ENCODE measurements at places on chromosomes 6 and 20.

DNA sequence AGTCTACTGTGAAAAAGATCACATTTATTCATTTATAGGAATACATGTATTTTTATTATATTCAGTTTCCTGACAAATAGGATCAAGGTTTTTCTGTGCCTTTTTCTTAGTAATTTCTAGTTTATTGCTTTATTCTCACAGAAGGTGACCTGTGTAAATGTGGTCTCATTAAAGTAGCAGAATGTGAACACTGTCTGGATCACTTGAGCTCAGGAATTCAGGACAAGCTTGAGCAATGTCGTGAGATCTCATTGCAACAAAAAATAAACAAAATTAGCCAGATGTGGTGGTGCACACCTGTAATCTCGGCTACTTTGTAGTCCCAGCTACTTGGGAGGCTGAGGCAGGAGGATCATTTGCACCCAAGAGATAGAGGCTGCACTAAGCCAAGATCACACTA lies 516.7 kb downstream of the CDKAL1 start:
- no peak for DNase-seq

DNA sequence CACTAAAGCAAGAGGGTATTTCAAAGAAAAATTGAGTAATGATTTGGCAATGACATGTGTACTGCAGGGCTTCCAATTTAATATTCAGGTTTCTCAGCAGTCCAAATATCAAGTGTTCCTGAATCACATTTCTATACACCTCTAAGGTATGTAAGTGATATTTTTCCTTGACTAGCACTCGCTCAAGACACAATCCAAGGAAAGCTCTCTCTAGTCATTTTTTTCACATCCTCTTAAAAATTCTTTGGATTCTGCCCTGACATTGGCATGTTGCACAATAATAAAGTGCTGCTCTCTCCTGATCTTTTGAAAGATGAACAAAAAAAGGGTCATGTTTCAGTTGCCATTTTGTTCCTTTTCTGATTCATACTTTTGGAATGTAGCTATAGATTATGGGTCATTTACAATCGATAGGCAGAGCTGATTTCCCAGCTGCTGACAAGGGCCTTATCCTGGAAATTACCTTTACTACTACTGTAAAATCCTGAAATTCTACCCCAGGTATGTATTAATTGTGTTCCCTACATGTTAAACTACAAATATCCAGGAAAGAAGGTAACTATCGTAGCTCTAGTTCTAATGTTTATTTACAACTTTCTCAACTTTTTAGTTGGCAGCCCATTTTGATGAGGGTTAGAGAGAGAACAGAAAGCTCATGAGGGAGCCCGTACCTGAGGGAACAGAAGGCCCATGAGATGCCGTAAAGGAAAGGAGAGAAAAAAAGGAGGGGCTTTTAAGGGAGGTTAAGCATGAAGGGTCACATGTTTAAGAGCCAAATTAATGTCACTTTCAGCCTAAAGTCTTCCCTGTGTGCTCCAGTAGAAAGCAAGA lies 22.2 kb upstream of the ADGRG6 start:
- DNase-seq = no peak

DNA sequence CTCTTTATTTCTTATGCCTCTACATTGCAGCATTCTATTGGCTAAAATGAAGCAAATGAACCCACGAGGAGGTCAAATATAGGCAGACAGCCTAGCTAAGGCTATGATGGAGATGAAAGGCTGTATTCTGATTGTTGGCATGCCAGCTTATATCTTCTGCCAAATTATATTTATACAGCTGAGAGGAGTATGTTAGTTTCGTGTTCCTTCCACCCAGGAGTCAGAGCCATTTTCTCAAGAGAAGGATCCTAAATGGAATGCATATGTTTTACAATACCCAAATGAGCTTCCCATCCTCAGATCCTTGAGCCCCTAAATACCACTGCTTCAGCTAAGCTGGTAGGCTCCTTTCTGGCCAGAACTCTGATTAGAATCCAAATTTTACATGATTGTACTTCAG lies 178.4 kb upstream of the HDDC2 start:
- DNase-seq = no peak

DNA sequence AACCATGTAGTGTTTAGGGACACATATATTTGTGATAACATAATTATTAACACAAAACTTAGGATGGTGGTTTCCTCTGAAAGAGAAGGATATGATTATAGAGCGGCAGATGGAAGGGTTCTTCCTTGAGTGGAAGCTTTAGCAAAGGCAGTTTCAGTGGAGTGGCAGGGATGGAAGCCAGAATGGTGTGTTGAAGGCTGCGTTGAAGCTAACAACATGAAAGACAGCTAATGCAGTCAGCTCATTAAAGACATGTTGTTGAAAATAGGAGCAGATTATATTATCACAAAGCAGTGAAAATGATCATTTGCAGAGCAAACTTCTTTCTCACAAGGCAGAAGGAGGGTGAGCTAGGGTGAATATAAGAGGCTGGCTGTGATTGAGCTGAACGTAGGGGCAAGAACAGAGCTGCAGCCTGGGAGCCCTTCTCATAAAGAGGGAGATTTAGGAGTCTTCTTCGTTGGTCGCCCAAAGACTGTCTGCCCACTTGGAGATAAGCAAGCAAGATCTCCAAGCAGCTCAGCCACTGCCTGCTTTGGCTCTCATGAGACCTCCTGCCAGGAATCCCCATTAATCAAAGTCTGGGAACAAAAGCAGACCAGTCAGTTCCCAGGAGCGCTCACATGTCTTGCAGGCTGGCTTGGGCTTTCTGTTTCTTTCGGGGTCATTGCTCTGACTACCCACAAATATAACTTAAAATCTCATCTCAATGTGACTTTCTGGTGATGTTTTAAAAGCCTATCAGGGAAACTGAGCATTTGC lies 2.6 kb upstream of the ANKRD6 start:
- DNase-seq = no peak

DNA sequence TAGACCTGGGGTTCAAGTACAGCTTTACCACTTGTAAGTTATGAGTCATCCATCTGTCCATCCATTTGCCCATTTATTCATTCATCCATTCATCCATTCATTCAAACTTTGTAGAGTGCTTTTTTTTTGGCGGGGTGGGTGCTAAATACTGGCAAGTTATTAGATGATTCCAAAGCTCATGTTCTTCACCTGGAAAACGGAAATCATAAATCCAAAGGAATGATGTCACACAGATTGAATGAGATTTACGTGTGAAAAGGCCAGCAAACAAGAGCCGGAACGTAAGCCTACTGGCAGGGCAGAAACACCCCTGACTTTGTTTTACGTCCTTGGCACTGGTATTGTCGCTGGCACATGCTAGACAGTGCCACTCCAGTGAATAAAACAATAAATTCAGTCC lies 480.9 kb upstream of the CHD6 start:
- no peak for DNase-seq

All from HT-29 (cell line).